ENCODE measurements at places on chromosomes 1 and 21.

GRCh38 chr1:228646717-228647522 lies 88.4 kb upstream of the RHOU start:
- DNase-seq = peak; percentile 64

- no peak for DNase-seq
Observed at GRCh38 chr1:208533746-208534598, 289.8 kb upstream of the PLXNA2 start.

DNA sequence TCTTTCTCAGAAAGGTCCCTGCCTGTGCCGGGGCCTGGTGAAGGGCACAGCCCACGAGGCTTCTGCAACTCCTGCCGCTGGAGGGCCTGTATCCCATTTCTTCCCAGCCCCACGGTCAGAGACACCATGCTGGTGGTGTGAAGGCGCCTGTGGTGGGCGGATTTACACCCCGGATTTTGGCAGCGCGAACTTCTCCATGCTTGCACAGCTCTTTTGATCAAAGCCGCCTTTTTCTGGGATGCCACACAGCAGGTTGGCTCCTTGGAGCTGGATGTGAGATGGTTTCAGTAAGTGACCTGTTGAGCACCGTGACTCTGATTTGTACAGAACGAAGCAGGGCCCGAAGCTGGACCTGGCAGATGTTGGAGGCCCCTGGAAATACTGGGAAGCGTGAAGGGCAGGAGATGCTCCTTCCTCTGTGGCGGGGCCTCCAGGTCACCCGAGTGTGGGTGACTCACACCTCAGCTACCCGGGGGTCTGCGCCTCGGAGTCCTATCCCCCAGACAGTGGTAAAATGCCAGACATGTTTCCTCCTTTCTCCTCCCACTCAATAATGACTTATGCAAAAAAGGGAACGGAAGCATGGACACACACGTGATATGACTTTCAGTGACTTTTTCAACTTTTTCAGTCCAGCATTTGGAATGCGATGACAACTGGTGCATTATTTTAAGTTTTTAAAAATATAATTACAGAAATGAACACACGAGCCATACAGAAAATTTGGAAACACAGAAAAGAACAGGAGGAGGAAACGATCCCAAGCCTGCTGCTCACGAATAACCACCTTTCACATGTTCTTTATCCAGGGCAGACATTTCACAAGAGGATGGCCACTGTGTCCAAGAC lies 9.0 kb downstream of the UMODL1 start:
- no peak for DNase-seq

- no peak for DNase-seq
Observed at GRCh38 chr1:25954282-25954938, 43.5 kb downstream of the PAFAH2 start.

GRCh38 chr21:46036696-46037330 lies 55.2 kb downstream of the COL6A1 start:
- DNase-seq = no peak

GRCh38 chr1:232715154-232715553 lies 85.2 kb upstream of the SIPA1L2 start:
- no peak for DNase-seq

GRCh38 chr21:37231249-37231645 lies 35.9 kb downstream of the VPS26C start:
- no peak for DNase-seq

GRCh38 chr1:184513966-184514365 lies 127.1 kb downstream of the C1orf21 start:
- peak; percentile 31 for DNase-seq

DNA sequence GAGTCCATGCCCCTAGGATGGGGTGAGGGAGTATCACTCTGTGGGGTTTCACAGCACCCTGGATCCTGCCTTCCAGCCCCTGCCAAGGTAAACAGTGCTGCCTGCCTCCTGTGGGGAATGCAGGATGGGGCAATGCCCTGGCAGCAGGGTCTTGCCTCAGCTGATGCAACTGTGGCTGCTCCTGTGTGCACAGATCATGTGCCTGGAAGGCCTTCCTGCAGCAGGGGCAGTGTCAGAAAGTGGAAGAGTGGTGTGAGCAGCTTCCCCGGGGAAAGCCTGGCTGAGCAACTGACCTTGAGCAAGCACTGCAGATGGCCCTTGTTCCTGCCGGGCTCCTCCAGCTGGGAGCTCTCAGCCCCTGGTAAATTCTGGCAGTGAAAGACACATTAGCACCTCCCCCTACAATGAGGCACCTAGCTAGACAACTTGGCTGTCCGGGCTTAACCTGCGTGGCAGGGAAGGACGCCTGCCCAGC lies 9.9 kb downstream of the TOR3A start:
- no peak for DNase-seq

- DNase-seq = no peak
Observed at GRCh38 chr1:225697428-225697827, 44.5 kb upstream of the ENAH start.

DNA sequence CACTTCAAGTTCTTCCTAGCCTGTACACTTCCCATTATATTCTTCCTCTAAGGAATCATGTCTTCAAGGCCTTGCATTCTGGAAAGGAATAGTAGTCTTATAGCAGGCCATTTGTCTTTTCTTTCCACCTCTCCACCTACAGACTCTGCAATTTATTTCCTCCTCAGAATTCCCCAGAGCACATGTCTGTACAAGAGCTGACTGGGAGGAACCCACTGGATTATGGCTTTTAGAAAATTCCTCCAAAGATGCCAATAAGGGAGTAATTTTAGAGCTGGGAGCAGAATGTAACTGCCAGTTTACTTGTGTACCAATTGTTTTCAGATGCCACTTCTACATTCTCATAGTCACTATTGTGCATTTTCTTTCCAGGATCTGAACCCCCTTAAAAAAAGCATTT lies 3.4 kb upstream of the PSMG1 start:
- DNase-seq = peak; percentile 42

GRCh38 chr21:29818383-29818921 lies 121.3 kb downstream of the GRIK1 start:
- DNase-seq = no peak

- DNase-seq = peak; percentile 48
Observed at GRCh38 chr1:10791105-10791951, 5.1 kb downstream of the CASZ1 start.

DNA sequence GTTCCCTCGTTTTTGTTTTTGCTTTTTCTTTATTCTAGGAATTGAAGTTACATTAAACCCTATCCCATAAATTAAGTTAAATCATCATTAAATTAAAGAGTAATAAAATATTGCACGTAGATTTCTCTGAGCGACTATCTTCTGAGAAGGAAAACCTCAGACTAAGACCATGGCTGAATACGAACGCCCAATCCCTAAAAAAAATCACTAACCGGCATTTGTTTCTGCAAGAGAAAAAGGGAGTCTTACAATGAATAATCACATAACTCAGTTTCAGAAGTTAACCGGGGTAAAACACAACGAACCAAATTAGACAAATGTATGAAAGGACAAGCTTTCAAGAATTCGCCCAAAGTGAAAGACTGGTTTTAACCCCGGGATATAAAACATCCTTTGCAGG lies 1.3 kb downstream of the PIK3R3 start:
- peak; percentile 35 for DNase-seq

GRCh38 chr1:209862391-209863356 lies 34.9 kb downstream of the UTP25 start:
- DNase-seq = no peak

DNA sequence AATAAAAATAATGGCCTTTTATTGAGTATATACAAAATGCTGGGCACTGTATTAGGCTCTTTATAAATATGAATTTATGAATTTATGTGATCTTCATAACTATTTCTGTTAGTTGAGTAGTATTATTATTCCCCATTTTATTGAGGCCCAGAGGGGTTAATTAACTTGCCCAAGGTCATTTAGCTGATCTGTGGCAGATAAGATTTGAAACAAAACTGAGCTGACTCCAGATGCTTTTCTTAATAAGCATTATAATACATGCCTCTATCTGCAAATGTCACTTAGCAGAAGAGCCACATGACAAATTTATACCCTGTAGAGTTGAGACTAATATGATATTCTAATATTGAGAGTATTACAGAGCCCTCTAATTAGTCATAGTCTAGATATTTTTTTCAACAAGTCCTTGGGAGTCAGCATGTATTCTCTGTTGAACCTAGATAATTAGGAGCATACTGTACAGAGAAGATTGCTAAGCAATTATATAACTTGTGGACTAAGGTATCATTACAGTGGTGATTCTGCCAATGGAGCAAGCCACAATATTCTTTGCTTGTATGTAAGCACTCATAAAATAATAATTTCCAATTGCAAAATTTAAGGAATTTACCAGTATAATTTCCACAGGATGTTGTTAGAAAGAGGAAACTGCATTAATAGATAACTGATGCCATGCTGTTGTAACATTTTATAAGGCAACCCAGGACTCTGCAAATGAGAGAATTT lies 112.0 kb downstream of the LRRC40 start:
- no peak for DNase-seq

- DNase-seq = no peak
Observed at GRCh38 chr1:170205301-170205700, 59.5 kb downstream of the NTMT2 start.

- DNase-seq = peak; percentile 31
Observed at GRCh38 chr21:27362249-27362648, 395.4 kb upstream of the ADAMTS5 start.

DNA sequence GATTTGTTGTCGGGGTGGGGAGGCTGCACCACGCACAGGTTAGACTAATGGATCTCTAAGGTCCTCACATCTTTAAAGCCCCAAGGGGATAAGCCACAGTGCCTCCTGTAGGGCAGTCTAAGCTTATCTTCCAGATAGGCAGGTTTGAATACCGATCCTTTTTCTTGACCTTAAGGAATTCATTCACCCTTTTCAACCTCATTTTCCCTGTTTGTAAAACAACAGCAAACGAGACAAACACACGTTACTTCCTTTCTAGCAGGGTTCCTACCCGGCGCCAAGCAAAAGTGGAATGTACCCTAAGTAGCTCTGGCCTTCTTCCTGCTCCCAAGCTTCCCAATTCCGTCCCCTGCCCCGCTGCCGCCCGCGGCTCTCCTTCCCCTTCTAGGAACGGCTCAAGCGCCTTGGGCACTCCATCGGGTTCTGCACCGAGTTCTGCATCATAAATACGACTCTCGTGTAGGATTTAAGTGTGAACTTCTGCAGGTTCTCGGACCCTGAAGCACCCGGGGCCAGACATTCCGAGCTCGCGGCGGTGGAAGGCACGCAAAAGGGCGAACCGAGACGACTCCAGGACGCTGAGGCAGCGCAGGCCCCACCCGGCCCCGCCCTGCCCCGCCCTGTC lies 548 bp upstream of the CDC20 start:
- DNase-seq = peak; percentile 85

DNA sequence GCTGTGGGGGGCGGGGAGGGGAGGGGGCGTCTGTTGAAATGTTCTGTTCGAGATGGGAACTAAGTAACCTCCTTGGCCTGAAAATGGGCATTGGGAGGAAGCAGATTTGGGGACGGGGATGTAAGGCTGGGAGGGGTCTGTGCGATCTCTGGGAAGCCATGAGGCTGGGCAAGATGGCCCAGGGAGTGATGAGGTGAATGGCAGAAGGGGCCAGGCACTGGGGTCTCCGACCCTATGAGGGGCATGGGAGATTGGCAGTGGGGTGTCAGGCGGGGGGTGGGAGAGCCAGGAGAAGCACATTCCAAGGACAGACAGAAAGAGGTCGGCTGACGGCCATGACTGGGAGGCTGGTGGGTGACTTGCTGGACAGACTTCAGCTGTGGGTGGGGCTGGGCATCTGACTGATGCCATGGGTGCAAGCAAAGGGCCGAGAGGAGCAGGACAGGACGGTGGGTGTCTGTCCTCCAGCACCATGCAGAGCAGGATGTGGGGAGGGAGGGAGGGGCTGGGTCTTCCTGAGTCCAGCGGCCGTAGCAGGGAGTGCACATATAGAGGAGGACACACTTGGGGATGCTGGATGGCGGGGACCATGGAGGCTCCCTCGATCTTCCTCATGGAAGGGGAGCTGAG lies 30.0 kb upstream of the COL18A1 start:
- DNase-seq = no peak

DNA sequence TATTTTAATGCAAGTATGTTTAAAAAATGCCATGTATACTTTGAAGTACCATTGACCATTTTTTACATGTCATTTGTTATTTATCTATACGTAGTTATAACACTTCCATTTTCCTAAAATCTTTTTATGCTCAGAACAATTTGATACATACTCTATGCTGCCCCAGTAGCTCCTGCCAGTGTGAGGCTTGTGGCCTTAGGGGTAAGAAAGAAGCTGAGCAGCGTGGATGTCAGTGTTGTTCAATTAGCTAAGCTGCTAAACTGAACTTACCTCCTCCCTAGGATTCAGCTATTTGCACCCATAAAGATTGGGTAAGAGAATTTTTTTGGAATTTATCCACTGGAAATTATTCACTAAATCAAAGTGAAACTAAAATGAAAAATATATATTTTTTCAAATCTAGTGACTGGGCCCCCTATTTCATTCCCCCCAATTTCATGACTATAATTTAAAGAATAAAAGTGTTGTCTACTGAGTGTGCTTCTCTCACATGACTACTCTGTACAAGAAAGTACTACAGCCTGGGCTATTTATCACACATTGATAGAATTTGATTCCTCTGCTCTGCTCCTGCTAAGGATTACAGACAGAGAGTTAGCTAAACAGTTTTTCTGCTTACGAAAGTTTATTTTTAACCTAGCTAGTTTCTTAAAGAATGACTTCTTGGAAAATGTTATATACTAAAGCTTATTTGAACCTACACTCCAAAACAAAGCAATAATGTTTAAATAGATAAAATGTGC lies 1030.3 kb upstream of the ADGRL4 start:
- DNase-seq = peak; percentile 29

GRCh38 chr1:21707086-21707840 lies 38.1 kb upstream of the RAP1GAP start:
- DNase-seq = no peak

Measured in OCI-M1 (cell line).